Endothelial cell of umbilical vein (primary cell): ENCODE measurements at places on chromosomes 6 and 20.
A peak's percentile ranks its signal among the peaks of the same experiment; 100 is the strongest.

- no peak for DNase-seq
Measured at GRCh38 chr20:36167902-36168503, 13.5 kb downstream of the EPB41L1 start.

GRCh38 chr6:93779086-93779841 lies 359.9 kb upstream of the EPHA7 start:
- peak; percentile 31 for DNase-seq

- DNase-seq: no peak
Measured at GRCh38 chr6:170162775-170163404, 128.0 kb downstream of the DLL1 start.

GRCh38 chr20:1890469-1891262 lies 4.5 kb upstream of the SIRPA start:
- DNase-seq: no peak

GRCh38 chr20:38157635-38158495 lies 7.2 kb downstream of the TGM2 start:
- peak; percentile 87 for DNase-seq

DNA sequence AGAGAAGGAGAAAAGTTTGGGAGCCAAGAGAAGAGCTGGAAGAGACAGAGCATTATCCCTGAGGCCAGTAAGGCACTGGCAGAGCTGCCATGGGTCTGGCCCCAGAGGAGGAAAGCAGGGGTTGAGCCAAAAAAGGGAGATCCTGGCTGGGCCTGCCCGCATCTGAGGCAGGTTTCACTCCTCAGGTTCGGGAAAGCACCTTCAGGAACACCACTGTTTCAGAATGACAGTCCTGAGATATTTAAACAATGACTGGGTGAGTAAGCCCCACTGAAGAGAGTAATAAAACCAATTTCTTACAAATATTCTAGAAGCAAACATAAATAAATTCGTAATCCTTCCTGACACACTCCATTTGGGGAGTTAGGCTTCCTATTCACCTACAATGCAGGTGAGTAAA lies 152.2 kb downstream of the BACH2 start:
- no peak for DNase-seq

DNA sequence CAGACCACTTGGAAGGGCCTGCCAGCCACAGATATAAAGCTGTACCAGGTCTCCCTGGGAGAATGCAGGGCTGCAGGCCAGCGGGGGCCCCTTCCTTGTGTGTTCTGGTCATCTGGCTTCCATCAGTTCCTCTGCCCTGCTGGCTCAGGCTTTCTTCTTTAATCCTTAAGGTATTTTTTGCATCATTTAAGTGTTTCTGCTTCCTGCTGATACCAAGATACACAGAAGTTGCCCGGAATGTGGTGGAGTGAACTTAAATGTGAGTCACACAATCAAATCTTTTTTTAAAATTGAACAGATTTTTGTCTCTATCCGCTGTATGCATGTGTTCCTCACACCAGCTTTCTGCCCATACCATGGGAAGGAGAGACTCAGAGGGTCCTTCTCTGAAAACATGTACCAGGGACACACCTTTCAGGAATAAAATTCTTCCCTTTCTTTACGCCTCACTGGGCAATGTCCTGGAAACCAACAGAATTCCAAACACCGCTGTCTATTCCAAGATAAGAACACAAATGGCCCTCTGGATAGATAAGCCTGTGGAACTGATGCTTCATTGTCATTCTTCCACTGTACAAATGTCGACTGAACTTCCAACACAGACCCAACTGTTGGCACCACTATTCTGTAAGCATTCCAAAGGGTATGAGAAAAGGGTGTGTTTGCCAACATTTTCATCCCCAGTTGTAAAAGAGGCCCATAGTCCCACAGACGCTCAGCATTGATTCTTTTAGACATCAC lies 206.2 kb upstream of the MYLIP start:
- DNase-seq: peak; percentile 99

- DNase-seq: no peak
Measured at GRCh38 chr6:11538819-11539468, 1.4 kb downstream of the TMEM170B start.

DNA sequence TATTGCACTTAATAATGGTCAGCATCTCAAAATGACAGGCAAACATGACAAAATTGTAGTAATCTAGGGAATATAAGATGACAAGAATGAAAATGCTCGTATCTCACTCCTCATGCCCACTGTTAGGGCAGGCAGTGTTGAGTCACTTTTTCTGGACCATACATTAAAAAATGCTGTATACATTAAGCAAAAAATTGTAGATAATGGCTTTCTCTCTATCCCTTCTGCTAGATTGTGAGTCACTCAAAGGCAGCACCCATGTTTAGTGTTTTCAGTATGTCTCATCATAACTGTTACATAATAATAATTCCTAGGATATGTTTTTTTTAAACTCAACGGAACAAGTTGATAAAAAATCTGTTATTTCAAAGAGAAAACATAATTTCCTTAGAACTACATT lies 199.3 kb downstream of the TENT5A start:
- no peak for DNase-seq

DNA sequence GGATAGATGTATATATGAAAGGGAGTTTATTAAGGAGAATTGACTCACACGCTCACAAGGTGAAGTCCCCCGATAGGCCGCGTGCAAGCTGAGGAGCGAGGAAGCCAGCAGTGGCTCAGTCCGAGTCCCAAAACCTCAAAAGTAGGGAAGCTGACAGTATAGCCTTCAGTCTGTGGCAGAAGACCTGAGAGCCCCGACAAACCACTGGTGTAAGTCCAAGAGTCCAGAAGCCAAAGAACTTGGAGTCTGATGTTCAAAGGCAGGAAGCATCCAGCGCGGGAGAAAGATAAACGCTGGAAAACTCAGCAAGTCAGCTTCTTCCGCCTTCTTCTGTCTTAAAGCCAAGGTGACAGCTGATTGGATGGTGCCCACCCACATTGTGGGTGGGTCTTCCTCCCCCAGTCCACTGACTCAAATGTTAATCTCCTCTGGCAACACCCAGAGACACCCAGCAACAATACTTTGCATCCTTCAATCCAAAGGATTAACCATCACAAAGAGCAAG lies 102.6 kb upstream of the GJE1 start:
- peak; percentile 51 for DNase-seq

DNA sequence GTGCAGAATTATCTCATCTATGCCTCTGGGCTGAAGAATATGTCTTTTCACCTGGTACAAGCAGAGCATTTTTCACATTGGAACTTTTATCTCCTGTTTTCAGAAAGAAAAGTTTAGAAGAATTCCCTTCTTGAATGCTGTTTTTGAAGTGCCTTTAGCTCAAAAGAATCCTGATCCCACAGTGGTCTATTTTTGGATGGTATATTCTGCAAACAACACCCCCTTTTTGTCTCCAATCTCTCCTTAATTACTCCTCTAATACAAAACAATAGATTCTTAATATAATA lies 57.7 kb upstream of the HFE start:
- no peak for DNase-seq

DNA sequence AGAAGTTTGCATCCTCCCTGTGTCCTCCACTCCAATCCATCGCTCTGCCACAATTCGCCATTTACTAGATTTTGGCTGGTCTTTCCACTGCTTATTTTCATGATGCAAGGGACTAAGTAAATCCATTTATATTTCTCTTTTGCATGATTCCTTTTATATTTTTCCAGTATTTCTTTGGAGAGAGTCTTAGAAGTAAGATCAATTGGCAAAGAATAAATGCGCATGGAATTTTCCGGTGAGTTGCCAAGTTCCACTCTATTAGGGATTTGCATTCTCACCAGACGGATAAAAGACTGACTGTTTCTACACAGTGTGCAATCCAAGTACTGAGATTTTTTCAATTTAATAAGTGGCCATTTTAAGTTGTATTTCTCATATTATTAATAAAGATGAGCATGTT lies 91.7 kb upstream of the PHACTR3 start:
- no peak for DNase-seq

- no peak for DNase-seq
Measured at GRCh38 chr6:123838505-123839234, 35.0 kb downstream of the NKAIN2 start.

DNA sequence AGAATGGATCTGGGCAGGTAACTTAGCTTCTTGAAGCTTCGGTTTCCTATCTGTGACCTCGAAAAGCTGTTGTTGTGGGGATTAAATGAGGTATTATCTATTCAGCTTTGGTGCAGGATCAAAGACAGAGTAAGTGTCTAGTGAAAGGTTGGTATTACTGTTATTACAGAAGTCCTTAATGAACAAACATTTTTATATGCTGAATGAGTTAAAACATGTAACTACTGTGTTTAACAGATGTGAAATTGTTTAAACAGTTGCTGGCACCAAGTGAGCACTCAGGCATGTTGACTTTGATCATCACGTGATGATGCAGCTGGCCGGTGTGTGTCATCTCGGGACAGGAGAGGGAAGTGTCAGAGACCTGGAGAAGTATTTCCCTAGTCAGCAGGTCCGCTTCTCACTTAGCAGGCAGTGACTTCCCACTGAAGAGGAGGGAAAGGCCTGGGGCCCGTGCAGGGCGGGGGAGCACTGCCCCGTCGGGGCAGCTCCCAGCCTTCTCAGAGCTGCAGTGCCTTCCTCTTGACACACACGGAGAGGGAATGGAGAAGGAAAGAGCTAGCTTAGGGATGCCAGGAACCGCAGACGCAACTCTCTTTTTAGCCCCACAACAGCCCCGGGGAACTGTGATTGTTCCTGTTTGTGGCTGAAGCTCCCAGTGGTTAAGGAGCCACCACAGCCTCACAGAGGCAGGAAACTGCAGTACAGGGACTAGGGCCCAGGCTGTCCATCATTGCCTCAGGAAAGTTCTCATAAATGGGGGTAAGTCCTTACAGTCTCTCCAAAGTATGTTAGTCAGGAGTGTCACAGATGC lies 18.0 kb downstream of the TUBB2A start:
- no peak for DNase-seq

DNA sequence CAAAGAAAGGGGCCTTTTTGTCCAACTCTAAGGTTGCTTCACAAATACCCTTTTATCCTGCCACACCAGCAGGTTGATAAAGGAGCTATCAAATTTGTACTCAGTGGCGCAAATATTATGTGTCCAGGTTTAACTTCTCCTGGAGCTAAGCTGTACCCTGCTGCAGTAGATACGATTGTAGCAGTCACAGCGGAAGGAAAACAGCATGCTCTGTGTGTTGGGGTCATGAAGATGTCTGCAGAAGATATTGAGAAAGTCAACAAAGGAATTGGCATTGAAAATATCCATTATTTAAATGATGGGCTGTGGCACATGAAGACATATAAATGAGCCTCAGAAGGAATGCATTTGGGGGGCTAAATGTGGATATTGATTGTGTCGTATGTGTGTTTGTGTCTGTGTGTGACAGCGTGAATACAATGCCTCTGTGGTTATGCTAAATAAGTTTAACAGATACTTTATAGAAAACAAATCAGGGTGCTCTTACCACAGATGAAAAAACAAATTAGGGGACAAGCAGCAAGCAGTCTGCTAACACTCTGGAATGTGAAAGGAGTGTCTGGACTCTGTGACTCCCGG lies 33.6 kb downstream of the HM13 start:
- DNase-seq: peak; percentile 74

DNA sequence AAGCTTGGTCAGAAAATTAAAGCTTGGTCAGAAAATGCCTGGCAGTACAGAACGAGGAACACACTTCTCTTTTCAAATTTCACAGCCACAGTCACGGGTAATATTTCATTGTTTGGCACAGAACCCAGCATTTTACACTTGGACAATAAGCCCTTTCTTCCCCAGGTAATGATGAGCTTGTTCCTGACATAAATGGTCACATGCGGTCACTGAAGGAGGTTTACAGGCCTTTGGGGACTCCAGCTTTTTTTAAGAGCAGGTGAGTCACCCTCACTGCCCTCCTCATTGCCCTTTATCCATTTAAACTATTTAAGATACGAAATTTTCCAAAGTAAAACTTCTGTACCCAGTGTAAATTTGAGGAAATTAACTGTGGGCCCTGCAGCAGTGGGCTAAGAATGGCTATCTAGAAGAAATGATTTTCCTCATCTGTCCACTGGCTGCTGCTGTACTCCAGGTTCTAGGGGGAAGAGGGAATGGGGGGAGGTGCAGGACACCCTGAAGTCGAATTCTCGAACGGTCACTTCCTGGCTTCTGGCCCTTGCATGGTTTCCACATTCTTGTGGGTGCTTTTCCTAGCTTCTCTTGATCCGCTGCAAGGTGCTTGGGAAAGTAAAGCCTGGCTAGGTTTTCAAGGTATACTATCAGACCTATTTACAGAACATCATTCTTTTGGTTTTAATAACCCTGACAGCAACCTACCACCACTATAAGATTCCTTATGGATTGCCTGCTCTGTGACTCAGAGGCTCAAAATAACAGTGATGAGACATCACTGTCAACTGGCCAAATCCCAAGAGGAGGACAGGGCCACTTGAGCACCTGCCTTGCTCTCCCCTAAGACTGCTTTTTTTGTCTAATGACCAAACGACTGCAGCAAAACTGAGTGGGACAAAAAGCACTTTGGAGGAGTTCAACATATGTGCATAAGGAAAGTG lies 75.8 kb downstream of the PREP start:
- no peak for DNase-seq

GRCh38 chr20:59518881-59519706 lies 85.2 kb upstream of the PHACTR3 start:
- DNase-seq: peak; percentile 46

DNA sequence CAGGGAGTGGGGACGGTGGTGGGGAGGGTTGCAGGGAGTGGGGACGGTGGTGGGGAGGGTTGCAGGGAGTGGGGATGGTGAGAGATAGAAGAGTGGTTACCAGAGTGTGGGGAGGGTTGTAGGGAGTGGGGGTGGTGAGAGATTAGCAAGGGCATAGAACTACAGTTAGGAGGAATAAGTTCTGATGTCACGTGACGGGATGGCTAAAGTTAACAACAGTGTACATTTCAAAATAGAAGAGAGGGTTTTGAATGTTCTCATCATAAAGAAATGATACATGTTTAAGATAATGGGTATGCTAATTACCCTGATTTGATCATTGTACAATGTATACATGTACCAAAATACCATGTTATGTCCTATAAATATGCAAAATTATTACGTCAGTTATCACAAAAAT lies 57.6 kb upstream of the FRMD1 start:
- DNase-seq: no peak

- DNase-seq: peak; percentile 93
Measured at GRCh38 chr6:53869964-53870363, 75.2 kb downstream of the LRRC1 start.

- DNase-seq: no peak
Measured at GRCh38 chr6:43776799-43777776, 7.1 kb downstream of the VEGFA start.

GRCh38 chr6:129238991-129239390 lies 356.1 kb downstream of the LAMA2 start:
- no peak for DNase-seq

- DNase-seq: no peak
Measured at GRCh38 chr6:2885967-2886735, 17.0 kb downstream of the SERPINB9 start.

- no peak for DNase-seq
Measured at GRCh38 chr20:12502443-12502842, 506.3 kb upstream of the SPTLC3 start.

- no peak for DNase-seq
Measured at GRCh38 chr6:90849686-90850085, 262.8 kb upstream of the MAP3K7 start.
